Lower lobe of right lung (tissue), 2 donors: ENCODE measurements at places on chromosomes 1 and 21.

GRCh38 chr1:172638885-172639831, 19.7 kb upstream of the FASLG start:
- DNase-seq, result no peak

DNA sequence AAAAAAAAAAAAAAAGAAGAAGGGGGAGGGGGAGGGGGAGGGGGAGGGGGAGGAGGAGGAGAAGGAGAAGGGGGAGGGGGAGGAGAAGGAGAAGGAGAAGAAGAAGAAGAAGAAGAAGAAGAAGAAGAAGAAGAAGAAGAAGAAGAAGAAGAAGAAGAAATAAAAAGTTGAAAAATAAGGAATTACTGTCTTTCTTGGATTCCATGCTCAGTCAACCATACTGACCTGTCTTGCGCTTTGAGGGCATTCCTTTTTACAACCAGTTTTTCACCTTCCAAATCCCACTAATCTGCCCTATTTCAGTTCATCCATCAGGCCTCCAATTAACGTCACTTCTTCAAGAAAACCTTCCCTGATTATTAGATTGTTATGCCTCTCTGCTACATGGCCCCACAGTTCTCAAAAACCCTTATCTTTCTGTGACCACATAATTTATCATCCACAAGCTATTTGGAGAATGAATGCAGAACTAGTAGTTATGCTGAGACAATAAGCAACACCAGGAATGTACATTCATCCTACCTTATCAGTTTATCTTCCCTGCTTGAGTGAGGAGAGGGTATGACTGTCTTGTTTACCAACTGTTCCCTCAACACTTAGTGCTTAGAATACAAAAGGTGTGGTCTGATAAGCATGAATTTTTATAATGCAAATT, 57.5 kb upstream of the GUCA2A start:
- DNase-seq, result no peak

DNA sequence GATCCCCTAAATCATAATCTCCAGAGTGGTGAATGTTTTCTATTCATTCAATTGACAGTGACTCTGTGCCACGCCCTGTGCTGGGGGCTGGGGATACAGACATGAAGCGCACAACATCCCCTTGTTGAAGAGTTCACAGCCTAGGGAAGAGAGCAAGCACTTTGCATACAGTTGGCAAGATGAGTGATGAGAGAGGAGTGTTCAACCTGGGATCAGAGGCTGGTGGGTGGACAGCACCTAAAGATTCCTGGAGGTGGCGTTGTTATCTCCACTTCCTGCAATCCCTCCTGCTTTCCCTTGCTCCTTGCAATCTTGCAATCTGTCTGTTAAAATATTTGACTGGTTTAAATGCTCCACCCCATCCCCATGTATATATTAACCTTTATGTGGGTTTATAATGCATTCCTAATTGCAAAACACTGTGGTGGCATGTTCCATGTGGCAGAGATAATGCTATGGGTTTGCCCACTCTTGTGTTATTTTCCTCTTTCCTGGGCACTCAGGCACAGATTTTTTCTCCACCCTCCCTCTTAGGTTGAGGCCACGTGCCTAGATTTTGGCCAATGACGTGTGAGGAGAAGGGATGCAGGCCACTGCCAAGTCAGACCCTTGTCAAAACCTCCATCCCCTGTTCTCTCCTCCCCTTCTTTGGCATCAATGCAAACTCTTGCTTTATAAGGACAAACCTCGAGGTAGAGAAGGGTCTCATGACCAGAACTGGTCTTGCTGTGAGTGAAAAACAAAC, 36.2 kb upstream of the GADD45A start:
- DNase-seq, result no peak

- no peak for DNase-seq
These were observed 111.3 kb upstream of the PALMD start for GRCh38 chr1:99534638-99534930.

DNA sequence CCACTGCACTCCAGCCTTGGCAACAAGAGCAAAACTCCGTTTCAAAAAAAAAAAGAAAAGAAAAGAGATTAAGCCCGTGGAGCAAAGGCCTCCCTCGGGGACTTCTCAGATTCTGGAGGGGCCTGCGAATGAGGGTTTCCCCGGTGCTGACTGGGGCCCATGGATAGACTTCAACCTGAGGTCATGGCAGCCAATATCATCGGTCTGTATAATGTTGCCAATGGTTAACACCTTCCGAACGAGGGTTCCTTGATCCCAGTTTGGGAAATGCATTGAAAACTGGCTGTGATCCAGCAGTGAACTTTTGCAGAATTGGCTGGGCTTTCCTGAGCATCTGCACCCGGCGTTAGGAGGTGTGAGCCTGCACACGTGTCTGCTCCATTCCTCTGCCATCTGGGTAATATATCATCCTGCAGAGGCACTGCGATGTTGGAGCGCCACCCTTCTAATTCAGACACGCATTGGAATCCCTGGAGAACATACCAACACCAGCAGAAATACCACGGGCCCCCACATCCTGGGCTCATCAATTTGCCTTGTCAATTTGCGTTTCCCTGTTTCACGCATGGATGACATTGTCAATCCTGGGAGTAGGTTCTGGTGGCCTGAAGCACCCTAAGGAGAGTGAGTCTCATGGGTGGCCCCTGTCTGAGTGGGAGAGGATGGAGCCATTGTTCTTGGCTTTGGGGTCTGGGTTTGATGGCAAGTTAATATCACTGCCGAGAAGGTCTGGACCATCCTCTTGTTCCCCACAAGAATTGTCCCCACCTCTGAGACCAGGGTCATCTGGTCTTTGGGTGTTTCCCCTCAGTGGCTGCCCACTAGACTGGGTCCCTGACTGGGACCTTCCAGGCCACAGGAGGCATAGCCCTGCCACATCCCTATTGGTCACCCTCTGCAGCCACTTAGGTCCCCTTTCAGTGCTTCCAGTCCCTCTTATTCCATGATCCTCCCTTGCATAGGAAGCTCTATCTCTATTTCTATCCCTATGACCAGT, 441.0 kb downstream of the PTPRU start:
- no peak for DNase-seq
